ENCODE measurements at places on chromosomes 4 and X.

GRCh38 chr4:66688674-66689073 is 856.6 kb downstream of the CENPC start:
- DNase-seq: peak; percentile 33

DNA sequence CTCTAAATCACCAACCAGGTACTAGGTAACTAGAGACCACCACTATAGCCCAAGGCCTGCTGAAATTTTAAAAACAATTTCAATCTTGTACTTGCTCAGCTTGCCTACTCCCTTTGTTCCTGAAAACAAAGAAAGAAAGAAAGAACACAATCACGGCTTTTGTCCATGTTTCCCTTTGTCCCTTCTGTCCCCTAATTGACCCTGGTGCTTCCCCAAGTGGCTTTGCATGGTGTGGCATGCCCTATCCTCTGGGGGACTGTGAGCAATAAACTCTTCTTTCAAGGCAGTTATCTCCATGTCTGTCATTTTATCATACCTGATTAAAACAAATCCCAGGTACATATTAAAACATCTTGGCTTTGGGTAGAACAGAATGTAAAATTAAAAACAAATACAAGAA is 94.8 kb downstream of the ARSJ start:
- DNase-seq: no peak

DNA sequence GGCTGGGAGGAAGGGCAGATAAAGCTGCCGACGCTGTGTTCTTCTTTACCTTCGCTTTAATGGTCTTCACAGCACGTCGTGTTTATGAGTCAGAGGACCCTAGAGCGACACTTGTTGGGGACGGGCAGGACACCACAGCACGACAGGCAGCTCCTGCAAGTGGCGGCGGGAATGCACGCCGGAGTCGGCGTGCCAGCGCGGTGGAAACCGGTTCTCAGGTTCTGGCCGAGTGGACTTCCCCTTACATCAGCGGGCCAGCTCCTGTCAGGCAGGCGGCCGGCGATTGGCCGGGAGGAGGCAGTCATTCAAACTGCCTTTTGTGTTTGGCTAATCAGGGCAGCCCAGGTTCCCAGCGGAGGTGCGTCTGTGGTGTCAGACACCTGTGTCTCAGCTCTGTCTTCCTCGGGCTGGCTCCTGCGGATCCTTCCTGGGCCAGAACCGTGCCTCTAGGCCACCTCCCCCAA is 150.9 kb downstream of the SHROOM3 start:
- DNase-seq: peak; percentile 85

DNA sequence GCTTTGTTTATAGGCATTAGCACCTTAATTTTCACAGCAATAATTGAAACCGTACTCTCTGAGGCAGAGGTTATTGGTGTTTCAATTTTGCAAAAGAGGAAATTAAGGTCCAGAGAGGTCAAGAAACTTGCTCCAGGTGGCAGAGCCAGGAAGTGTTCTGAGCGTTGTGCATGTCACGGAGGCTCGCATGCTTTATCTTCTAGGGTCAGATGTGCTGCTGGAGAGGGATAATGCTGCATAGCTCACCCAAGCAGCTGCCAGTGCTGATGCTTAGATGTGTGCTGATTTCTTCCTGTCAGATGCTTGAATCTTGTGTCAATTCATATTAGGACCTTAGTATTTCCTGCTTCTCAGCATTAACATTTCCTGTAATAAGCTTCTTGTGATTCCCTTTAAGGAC is 13.0 kb upstream of the FGF5 start:
- DNase-seq: no peak

GRCh38 chr4:135240796-135241195 is 1039.2 kb upstream of the PABPC4L start:
- no peak for DNase-seq

- no peak for DNase-seq
Measured at GRCh38 chrX:6732101-6732500, 197.2 kb upstream of the VCX3A start.

GRCh38 chr4:84938316-84938715 is 28.2 kb downstream of the WDFY3 start:
- DNase-seq: peak; percentile 52

DNA sequence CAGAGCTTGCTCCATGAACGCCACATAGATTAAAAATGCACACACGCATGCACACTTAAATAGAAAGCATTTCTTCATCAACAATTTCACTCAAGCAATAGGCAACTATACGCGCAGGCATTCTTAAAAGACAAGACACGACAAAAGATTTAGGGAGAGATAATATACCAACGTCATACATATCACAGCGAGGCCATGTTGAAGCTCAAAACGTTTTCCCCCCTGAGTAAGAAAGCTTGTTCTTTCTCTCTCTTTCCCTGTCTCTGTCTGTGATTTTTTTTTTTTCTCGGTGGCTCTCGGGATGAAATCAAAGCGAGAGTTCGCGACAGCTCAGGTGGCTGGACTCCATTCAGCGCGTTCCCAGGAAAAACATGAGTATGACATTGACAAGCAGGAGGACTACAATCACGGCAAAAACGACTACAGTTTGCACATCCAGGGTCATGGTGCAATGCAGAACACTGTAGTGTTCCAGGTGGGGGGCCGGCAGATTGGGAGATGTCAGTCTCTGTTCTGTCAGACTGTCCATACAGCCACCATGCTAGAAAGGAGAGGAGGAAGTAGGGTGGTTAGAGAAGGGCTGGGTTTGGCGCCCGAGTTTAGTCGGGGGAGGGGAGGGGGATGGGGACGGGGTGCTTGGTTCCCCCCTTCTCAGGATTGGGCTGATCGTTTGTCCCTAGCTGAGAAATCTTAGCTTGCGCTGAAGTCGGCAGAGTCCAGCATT is 30.7 kb downstream of the ARHGEF9 start:
- peak; percentile 63 for DNase-seq

DNA sequence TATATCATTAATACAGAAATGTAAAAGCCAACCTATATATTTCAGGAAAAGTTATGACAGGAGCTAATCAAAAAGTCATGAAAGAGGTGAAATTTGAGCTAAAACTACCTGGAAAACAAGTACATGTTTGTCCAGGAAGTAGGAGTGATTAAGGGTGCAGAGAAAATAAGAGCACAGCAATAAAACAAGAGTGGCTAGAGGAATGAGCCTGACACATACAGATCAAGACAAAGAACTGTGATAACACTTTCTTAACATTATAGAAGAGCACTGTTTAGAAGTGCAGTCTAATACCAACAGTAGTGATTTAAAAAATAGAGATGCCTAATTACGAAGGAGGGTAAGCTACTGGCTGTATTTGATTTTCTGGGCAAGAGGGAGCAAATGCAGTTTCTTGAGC is 125.1 kb downstream of the WDFY3 start:
- DNase-seq: no peak

- DNase-seq: no peak
Measured at GRCh38 chr4:90718931-90719330, 591.7 kb downstream of the CCSER1 start.

DNA sequence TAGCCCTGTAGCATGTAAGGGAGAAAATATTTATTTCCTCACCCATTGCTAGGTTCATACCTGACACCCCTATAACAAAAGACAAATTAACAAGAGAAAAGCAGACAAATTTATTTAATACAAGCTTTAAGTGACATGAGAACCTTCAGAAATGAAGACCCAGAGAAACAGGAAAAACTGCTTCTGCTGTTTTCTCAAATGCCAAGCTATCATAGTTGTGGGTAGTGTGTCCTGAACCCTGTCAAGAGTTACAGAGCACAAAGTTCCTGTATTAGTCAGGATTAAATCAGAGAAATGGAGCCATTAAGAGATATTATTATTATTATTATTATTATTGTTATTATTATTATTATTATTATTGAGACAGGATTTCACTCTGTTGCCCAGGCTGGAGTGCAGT is 17.5 kb downstream of the CCDC160 start:
- no peak for DNase-seq

DNA sequence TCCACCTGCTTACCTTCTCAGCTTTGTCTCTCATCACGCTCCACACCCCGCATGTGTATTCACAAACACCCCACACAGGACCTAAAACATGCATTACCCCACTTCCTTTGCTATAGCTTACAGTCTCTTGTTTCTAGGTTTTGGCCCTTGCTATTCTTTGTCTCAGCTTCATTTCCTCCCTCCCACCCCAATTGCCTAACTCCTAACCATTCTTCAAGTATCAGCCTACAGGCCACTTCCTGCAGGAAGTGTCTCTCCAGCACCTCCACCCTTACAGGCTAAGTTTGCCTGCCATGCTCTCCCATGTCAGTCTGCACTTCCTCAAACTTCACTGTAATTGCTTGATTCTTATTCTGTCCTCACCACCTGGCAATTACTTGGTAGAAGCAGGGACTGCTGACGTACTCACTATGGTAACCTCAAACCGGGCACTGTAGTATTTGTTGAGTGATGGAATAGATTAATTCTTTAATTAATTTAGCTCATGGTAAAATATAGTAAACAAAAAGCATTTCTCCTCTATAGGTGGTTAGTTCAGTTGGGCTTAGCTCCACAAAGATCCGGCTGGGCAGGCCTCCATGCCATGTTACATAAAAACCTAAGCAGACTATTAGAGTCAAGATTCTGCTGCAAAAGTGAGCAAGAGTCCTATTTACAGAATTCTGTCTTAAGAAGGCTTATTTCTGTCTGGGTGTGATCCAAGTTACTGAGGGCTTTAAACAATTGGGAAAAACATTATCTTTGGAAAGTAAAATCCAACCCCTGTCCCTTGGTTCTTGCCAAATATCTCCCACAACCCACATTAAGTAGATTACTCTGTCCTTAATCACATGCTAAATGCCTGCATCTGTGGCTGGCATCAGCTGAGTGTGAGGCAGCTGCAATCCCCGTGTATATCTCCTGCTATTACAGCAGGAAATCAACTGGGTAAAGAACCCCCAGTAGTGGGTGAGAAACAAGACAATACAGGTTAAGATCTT is 124.7 kb upstream of the CPEB2 start:
- no peak for DNase-seq

GRCh38 chr4:158253350-158253980 is 43.2 kb downstream of the TMEM144 start:
- peak; percentile 55 for DNase-seq

GRCh38 chrX:37846141-37846540 is 1.2 kb downstream of the DYNLT3 start:
- DNase-seq: peak; percentile 14

DNA sequence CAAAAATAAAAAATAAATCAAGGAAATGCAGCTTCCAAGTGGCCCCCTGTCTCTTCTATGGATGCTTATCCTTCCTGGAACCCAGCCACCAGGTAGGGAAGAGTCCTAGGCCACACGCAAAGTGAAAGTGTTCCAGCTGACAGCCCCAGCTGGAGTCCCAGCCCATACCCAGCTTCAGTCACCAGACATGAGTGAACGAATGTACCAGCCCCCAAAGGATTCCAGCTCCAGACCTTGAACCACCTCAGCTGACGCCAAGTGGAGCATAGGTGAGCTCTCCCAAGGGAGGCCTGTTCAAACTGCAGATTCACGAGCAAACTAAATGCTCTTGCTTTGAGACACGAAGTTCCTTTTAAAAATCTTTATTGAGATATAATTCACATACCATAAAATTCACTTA is 62.0 kb downstream of the BCOR start:
- no peak for DNase-seq

DNA sequence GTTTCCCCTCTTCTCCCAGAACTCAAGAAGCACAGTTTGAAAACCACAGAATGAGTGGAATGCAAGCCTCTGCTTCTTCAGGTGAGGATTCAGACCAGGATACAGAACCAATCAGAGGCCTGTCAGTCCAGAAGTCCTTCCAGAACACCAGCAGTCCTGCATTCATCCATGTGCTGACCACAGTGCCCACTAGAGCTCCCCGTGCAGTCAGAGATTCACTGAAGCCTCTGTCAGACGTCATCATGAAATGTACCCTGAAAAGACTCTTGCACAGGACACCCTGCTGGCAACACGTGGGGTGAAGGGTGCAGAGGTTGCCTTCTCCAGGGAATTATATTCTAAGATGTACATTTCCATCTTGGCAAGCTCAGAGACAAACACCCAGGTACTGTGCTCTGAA is 75.9 kb upstream of the LSM6 start:
- DNase-seq: no peak
